ENCODE measurements at places on chromosomes 1 and 21.

DNA sequence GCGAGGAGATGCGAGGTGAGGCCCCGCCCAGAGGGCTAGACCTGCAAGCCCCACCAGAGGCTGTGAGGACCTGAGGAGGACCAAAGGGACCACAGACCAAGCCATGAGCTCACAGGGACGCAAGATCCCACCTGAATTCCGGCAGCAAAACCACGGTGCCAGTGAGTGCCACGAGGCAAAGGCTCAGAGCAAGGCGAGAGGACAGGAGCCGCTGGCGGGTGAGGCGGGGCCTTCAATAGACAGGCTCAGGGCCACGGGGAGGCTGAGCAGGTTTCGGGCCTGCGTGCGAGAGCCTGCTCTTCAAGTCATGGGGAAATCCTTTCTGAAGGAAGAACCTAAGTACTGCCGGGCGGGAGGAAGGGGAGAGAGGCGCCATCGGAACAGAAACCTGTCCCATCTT, 7.1 kb upstream of the TMEM240 start:
- no peak for DNase-seq

DNA sequence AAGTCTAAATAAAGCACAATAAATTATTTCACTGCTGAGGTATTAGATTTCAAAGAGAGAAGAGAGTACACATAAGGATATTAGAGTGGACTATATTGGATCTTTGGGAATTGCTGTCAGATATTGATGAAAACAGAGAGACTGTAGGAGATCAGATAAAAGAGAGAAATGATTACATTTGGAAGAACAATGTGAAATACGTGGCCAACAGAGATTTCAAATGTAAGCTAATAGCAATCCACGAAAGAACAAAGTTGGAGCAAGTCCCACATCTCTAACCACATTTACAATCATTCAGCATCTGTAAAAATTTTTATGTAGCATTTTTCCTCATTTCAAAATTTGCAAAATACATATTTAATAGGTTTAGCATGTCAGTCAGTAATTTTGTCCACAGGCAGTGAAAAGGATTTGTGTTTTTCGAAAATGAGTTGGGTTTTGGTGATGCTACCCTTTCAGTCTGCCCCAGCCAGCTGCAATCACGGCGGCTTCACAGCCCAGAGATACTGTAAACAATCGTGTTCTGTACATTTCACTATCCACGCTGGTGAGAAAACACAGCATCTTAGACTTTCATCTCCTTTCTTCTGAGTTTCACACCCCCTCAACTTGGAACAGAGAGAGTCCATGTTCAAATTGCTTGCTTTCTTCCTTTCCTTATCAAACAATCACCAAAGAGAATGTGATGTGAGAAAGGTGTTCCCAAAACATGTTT, 209.1 kb upstream of the LYPLAL1 start:
- DNase-seq, result no peak

DNA sequence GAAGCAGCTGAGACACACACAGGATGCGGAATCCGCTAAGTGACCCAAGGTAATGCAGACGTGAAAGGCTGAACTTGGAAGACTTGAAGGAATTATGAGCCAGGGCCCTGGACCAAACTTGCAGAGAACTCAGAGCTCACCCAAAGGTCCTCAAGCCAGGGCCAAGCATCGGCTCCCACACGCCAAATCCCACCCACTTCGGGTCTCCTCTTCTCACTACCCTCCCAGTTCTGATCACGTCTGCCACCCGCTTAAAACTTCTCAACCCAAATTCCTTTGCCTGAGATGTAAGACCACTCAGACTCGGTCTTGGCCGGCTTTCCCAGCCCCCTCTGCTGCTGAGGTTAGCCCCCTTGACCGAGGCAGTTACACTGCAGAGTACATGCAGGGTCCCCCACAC, 130.1 kb downstream of the PSMG1 start:
- no peak for DNase-seq

DNA sequence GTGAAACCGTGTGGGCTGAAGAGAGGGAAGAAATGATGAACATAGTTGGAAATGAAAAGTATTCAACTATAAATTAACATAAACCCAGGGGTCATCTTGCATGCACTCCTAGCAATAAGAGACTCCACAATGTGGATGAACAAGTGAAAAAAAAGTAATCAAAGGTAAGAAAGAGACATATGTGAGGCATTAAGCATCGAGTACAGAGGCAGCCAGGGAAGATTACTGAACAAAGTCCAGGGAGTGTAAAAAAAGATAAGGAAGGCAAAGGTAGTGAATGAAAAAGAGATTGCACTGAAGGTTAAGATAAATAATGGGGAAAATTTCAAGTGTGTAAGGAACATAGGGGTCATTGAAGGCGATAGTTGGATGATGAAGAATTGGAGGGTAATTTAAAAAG, 330.8 kb upstream of the PROX1 start:
- no peak for DNase-seq

DNA sequence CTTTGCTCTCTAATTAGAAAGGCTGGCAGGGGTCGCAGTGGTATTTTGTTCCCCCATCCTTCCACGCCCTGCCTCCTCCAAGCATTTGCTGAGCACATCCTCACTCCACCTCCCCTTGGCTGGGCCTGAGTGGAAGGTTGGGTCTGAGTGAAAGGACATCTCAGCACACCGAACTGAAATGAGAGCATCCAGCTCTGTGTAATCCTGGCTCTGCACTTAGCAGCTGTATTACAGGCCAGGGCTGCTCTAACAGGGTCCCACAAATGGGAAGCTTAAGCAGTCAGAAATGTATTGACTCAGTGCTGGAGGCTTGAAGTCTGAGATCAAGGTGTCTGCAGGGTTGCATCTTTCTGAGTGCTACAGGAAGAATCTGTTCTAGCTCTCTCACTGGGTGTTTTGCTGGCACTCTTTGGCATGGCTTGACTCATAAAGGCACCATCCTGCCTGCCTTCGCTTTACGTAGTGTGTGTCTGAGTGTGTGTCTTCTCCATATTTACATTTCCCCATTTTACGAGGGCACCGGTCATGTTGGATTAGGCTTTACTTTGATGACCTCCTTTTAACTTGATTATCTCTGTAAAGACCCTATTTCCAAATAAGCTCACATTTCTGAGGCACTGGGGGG, 48.5 kb upstream of the IGSF21 start:
- DNase-seq, result no peak

DNA sequence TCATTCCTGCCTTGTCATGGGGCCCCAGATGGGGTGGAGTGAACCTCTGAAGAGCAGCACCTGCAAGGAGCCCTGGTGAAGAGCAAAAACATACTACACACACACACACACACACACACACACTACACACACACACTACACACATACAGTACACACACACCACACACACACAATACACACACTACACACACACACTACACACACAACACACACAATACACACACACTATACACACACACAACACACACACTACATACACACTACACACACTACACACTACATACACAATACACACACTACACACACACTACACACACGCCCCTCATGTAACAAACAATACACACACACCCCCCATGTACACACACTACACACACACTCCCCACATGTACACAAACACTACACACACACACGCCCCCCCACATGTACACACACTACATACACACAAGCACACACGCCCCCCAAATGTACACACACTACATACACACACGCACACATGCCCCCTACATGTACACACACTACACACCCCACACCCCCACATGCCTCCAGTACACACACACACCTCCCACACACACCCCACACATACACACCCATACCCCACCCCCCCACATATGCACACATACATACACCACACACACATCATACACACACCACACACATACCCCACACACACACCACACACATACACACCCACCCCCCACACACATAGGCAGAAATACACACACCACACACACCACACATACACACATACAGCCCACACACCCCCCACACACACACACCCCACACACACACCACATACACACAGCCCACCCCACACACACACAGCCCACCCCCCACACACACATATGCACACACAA, 9.3 kb downstream of the SLC2A5 start:
- DNase-seq, result no peak

DNA sequence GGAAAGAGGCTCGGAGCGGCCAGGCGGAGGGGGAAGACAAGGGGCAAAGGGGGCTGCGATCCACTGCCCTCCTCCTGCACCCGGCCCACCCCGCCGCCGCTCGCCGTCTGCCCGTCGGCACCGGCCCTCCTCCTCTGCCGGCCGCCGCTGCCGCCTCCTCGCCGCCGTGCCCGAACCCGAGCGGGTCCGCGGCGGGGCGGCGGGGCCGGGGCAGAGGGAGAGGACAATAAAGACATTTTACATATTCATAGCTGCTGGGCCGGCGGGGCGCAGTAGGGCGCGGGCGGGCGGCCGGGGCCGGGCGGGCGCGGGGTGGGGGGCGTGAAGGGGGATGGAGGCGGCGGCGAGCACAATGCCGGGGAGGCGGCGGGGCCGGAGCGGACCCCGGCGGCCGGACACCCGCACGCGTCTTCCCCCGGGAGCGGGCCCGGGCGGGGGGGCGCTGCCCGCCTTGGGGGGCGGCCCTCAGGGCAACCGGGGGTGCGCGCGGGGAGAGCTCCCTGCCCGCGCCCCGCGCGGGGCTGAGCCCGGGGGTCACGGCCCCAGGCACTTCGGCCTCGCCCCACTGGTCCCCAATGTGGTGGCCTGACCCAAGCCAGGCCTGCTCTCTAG, 546 bp downstream of the POU2F1 start:
- no peak for DNase-seq

DNA sequence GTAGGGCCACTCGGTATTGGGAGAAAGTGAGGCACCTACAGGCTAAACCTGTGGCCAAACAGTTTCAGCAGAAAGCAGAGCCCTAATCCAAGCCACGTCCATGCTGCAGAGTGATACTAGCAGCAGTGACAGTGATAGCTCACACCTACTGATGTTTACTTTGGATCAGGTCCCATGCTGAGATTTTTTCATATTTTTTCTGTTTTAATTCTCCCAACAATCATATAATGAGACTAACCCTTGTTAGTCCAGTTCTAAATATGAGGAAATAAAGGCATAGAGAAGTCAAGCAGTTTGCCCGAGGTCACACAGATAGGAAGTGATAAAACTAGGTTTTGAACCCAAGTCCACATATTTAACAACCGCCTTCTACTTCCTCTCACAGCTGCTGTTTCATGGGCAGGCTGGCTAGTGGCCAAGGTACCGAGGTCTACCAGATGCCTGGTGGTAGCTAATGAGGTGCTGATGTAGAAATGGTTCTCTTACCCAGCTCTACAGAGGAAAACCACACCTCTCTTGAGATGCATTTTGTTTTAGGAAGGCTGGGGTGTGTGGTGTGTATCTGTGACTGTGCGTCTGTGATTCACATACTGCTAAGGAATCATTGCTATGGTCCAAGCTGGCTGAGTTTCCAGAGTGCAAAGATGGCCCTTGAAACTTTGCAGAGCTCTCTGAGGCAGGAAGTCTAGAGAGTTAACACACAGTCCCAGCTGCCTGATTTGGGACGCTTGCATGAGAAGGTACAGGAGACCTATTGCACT, 80.3 kb upstream of the ARTN start:
- peak; percentile 83 for DNase-seq

DNA sequence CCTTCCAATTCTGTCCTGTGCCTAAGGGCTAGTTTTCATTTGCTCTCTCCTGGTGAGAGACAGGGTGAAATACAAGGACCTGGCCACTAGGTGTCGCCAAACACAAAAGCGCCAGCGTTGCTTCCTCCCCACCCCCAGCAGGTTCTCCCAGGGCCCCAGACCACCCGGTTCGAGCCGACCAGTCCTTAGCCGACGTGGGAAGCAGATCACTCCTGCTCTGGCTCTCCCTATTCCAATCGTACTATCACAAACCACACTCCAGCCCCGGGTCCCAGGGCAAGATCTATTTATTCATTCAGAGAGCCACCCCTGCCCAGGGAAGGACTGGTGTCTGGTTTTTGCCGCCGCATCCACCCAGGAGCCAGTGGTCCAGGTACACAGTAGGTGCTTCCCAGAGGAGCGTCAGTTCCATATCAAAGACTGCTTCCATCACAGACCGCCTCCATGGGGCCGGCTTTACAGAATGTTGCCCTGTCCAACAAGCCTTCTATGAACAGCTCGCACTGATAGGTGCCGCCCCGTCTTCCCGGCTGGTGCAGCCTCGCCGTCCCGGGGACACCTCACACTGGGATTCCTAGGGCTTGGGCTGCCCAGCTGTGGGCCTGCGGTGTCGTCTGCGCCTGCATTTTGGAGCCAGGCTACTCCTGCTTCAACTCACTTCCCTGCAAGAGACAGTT, 35.0 kb downstream of the CTNNBIP1 start:
- peak; percentile 77 for DNase-seq

- no peak for DNase-seq
Measured at GRCh38 chr1:54782588-54782987, 18.3 kb upstream of the PARS2 start.

DNA sequence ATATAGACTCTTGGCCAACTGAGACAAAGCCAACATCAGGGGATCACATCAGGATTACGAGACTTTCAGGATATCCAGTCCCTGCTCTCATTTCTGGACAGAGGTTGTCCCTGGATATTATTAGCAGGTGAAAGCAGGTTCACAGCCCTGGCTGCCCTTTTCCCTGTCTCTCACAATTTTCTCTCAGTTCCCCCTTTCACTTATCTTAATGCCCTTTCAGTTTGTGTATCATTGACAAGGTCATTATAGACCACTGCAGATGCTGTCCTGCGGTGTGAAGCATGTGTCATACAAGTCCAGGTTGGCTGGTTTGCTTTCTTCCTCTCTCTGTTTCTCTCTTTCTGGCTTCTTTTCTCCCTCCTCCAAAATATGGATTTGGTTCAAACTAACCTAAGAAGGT, 2.1 kb upstream of the KLHDC9 start:
- DNase-seq, result no peak

GRCh38 chr21:37176716-37177115, 90.4 kb downstream of the VPS26C start:
- no peak for DNase-seq

- peak; percentile 54 for DNase-seq
Measured at GRCh38 chr1:112744009-112744578, 29.0 kb upstream of the PPM1J start.

DNA sequence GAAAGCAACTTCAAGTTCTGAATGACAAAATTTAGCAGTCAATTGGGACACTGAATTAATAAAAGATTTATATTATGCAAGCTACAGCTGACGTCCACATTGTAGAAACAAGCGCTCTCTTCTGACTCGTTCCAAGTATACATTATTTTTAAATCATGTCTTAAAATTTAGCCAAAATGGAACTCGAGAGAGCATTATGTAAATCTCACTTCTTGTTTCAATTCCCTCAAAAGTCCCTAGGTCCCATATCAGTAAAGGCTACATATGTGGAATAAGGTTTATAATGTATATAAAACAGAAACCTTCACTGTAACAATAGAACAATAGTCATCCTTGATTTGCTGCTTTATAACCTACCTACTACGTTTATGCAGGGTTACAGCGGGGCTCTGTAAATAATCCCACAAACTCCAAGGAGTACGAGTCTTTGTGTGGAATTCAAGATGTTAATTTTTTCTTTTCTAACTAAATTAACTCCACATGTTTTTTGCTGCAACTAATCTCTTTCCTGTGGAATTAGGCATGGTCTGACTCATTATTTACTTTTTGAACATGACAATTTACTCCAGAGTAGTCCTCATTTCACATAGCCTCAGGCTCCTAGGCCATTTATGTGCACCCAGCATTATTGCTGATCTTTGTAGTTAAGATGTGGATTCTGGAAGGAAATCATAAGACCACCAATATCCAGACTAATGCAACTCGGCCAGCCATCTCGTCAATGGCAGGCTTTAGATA, 785.1 kb downstream of the LTN1 start:
- DNase-seq, result peak; percentile 57

GRCh38 chr1:58932859-58933598, 149.2 kb upstream of the JUN start:
- peak; percentile 89 for DNase-seq

GRCh38 chr1:29516063-29516820, 279.9 kb downstream of the PTPRU start:
- no peak for DNase-seq

Data from cardiac fibroblast (primary cell).